Forelimb muscle (tissue), 1 donor: ENCODE measurements at places on chromosomes 7 and 10. TPM values are rescaled to one million over a fixed set of nuclear protein-coding genes. Genes with fewer than 3 reads are reported as not detected.

DNA sequence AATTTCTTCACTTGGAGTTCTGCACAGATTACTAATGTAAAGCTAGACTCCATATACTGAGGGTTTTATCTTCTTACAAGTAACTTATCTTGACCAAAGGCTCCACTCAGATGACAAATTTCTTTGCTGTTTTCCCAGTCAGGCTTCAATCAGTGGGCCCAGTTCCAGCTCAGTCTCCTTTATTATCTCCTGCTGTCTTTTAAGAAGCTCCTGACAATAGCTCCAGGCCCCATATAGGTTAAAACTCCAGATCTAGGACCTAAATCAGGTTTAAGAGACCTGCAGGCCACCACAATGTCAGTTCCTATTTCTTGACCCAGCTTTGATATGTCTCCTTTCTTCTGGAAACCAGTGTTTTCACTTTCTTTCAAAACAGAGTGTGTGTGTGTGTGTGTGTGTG lies 165.2 kb downstream of the RELN start:
- DNase-seq = no peak

The PRRT4 gene
- polyA plus RNA-seq = 30.9 TPM

DNA sequence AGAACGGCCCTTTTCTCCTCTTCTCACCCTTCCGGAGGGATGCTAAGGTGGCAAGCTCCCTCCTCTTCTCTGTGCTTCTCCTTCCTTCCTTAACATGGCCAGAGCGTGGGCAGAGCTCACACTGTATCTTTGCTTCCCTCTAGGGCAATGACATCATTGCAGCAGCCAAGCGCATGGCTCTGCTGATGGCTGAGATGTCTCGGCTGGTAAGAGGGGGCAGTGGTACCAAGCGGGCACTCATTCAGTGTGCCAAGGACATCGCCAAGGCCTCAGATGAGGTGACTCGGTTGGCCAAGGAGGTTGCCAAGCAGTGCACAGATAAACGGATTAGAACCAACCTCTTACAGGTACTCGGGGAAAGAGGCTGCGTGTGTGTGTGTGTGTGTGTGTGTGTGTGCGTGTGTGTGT lies 36.6 kb downstream of the AP3M1 start:
- DNase-seq = no peak

The TAS2R3 gene
- 0.38 TPM for polyA plus RNA-seq

DNA sequence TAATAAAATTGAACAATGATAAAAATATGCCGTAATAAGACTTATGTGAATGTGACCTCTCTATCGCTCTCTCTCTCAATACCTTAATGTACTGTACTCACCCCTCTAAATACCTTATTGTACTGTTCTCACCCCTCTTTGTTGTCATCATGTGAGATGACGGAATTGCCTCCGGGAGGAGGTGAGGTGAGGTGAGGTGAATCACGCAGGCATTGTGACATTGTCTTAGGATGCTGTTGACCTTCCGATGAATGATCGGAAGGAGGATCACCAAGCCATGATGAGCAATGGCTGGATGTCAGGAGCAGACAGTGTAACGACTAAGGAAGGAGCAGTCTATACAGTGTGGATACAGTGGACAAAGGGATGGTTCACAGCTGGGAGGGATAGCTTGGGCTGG lies 87.4 kb upstream of the FAM20C start:
- DNase-seq = no peak

GRCh38 chr10:92965314-92965713 lies 95.3 kb upstream of the CYP26C1 start:
- DNase-seq = peak; percentile 17

The CCL26 gene
- 1.00 TPM for polyA plus RNA-seq

DNA sequence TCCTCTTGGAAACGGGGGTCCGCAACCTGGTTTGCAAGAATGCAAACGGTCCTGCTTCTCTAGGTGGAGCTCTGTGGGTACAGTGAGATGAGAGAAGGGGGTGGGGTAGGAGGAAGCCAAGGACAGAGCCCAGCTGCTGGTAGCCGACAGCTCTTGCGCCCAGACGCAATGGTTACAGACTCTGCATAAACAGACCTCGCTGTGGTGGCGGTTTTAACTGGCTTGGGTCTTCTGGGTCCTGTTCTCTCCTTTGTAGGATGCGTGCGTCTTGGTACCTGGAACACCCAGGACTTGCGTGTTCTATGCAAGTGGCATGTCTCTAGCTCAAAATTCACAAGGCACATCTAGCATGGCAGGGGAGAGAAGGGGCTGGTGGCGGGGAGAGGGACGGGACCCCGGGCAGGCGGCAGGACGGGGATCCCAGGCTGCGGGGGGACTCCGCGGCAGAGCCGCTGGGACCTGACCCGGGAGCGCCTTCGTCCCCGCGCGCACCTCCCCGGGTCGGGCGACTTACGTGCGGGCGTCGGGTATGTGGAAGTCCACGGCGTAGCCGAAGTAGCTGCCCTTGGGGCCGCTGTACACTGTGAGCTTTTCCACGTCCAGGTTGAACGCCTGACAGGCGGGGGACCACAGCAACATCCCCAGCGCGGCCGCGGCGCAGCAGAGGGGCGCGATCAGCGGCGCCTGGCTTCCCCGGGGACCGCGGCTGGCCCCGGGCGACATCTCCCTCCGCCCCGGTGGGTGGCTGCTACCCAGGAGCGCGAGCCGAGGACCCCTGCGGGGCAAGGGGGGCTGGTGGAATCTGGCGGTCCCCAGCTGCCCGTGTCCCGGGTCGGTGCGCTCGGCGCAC lies 448 bp downstream of the ITGA8 start:
- no peak for DNase-seq

The GTF2I gene
- polyA plus RNA-seq = 166 TPM

DNA sequence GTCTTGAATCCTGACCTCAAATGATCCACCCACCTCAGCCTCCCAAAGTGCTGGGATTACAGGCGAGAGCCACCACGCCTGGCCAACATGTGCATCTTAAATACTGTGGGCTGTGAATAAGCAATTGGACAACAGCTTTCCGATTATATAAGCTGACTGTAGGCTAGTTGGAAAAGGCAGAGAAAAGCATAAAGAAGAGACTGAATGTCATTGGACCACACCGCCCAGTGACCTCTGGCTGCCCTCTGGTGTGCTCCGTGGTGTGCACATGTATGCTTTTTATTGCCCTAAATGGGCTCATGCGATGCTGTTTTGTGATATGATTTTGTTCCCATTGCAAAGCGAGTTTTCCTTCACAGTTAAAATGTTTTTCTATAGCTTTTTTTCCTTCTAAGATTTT lies 15.4 kb upstream of the CSGALNACT2 start:
- no peak for DNase-seq

GRCh38 chr10:69333205-69333604 lies 54.9 kb downstream of the HK1 start:
- DNase-seq = no peak

The PRLHR gene
- not detected for polyA plus RNA-seq

The HIF1AN gene
- 36.9 TPM for polyA plus RNA-seq

- peak; percentile 74 for DNase-seq
These were observed 105.2 kb downstream of the THSD7A start for GRCh38 chr7:11726794-11727155.

The SPDYE2 gene
- 7.4 TPM for polyA plus RNA-seq

The CLDN4 gene
- polyA plus RNA-seq = 0.49 TPM

The CDC14C gene
- polyA plus RNA-seq = not detected

The HSPA12A gene
- 5.3 TPM for polyA plus RNA-seq

DNA sequence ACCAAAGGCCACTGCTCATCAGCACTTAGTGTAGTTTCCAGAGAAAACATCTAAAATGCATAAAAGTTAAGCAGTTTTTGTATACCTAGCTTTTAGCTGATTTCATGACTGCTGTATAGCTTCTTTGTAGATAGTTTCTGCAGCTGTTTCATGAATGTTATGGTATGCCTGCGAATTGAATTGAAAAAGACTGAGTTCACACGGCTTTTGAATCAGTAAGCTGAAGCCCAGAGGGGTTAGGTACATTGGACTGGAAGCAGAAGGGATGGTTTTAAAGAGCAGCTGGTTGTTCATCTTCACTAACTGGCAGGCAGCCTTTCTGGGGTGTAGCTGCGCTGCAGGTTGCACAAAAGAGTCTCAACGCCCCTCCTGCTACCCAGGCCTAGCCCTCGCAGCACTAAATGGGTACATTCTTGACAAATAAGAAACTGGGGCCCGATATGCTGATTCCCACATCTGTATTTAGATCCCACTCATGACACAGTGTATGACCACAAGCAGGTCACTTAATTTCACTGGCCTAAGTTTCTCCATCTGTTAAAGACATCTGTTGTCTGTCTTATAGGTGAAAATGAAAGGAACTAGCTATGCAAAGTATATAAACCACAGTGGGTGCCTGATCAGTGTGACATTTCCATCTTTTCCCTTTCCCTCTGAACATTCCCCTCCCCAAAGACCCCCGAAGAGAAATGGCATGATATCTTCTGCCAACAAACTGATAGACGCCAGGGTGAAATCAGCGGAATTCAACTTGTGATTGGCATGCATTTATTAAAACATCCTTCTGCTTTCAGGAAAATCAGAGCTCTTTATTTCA lies 85.9 kb upstream of the AGBL3 start:
- DNase-seq = no peak

The VIPR2 gene
- polyA plus RNA-seq = 9.4 TPM

GRCh38 chr7:920351-921070 lies 34.0 kb downstream of the ADAP1 start:
- no peak for DNase-seq

The ZCWPW1 gene
- polyA plus RNA-seq = 5.9 TPM

The PDAP1 gene
- polyA plus RNA-seq = 109 TPM

- no peak for DNase-seq
These were observed 505.9 kb downstream of the TCERG1L start for GRCh38 chr10:130805635-130806030.

- no peak for DNase-seq
These were observed 20.5 kb upstream of the PITRM1 start for GRCh38 chr10:3192856-3193635.

DNA sequence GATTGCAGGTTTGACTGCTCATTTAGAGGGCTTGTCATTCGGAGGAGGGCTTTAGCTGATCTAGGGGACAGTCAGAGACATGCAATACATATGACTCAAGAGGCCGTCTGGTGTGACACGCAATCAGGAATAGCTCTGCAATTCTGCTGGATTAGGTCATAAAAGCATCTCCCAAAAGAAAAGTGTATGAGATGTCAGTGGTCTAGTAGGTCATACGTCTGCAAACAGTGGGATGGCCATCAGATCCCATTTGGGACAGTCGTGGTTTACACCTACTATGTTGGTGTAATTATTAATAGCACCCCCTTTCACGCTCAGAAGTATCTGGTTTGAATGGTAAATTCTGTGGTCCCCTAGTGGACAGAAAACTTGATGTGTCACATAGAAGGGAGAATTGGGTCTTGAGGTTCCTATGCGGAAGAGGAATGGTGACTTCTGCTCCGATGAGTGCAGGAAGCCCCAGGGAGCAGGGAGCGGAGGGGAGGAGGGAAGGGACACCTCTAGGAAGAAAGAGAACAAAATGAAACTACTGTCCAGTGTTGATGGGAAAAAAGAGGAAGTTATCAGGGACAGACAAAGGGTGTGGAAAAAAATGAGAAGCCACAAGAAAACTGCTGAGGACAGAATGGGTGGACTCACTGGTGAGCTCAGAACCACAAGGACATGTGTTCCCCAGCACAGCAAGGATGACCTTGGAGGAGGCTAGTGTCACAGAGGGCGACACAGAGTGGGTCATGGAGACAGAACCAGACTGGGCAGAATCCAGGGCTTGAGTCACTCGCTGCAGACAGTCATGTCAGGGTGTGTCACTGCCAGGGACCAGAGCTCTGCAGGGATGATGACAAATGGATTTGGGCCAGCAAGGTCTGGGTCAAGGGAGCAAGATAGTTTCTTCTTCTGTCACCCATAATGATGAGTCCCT lies 59.9 kb downstream of the MAP3K8 start:
- no peak for DNase-seq

The CLCN1 gene
- polyA plus RNA-seq = 2.6 TPM

DNA sequence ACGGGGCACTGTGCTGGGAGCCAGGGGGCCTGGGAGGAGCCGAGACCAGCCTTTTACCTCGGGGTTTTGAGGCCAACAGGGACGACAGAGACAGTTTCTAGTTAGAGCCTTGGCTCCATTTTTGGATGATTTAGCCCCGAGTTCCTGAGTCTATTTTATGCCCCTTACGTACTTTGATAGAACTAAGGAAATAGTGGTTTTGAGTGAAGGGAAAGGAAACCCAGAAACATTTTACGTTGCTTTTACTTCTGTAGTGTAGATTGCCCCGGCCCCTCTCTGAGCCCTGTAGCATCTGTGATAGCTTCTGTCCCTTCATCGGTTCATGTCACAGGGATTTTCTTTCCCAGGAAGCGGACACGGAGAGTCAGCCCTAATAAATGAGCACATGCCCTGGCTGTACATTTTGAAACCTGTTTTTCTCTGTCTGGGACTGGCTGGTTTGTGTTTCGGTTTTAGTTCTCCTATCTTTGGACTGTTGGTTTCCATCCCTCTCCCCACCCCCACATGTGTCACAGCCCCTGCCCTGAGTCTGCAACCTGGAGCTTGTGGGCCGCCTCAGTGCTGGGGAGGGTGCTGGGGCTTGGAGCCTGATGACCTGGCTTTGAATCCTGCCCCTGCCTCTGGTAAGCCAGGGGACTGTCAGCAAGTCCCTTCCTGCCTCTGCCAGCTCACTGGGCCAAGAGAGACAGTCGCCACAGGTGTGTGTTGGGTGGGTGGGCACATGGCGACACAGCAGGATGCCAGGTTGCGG lies 6.9 kb upstream of the ORAI2 start:
- DNase-seq = no peak

GRCh38 chr7:44736896-44737295 lies 11.8 kb upstream of the ZMIZ2 start:
- no peak for DNase-seq

The C10orf71 gene
- polyA plus RNA-seq = 36.6 TPM

- peak; percentile 8 for DNase-seq
These were observed 90.1 kb downstream of the EPC1 start for GRCh38 chr10:32256613-32257437.
